ENCODE measurements at places on chromosomes 4 and X.
A peak's percentile ranks its signal among the peaks of the same experiment; 100 is the strongest.

DNA sequence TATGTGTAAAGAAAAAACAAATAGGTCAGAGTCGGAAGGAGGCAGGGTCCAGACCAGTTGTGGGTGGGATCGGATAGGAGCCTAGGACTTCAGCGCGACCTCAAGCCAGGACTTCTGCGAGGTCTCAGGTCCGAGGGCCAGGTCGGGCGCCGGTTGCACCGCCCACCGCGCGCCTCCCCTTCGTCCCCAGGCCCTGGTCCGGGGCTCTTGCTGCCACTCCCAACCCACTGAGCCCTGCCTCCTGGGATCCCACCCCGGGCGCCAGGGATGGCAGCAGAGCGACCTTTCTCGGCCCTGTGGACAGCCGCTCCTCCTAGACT lies 12.3 kb downstream of the PITX2 start:
- no peak overlapping the region for H3K27ac ChIP-seq
- H3K4me3 ChIP-seq: no peak overlapping the region
- no peaks in the 10 kb centered on the region for H3K36me3 ChIP-seq
- peaks cover 67% of the 10 kb centered on the region for H3K27me3 ChIP-seq

GRCh38 chrX:97215186-97215585 lies 331.5 kb downstream of the RPA4 start:
- no peaks in the 10 kb centered on the region for H3K27me3 ChIP-seq
- H3K27ac ChIP-seq: no peak overlapping the region
- DNase-seq: no peak
- no peaks in the 10 kb centered on the region for H3K4me1 ChIP-seq

DNA sequence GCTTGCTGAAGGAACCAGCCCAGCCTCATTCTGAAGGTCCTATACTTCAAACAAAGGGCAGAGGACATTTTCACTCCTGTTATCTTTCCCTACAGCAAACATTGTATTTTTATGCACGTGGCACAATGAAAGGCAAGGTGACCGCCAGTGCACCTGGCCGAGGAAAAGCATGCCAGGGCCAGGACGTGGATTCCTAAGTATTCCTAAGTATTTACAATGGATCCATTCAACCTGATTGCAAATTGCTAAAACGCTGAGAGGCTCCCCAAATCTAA lies 127.9 kb upstream of the FTHL17 start:
- peaks cover 9% of the 10 kb centered on the region for H3K36me3 ChIP-seq
- no peak overlapping the region for H3K4me3 ChIP-seq
- DNase-seq: no peak

DNA sequence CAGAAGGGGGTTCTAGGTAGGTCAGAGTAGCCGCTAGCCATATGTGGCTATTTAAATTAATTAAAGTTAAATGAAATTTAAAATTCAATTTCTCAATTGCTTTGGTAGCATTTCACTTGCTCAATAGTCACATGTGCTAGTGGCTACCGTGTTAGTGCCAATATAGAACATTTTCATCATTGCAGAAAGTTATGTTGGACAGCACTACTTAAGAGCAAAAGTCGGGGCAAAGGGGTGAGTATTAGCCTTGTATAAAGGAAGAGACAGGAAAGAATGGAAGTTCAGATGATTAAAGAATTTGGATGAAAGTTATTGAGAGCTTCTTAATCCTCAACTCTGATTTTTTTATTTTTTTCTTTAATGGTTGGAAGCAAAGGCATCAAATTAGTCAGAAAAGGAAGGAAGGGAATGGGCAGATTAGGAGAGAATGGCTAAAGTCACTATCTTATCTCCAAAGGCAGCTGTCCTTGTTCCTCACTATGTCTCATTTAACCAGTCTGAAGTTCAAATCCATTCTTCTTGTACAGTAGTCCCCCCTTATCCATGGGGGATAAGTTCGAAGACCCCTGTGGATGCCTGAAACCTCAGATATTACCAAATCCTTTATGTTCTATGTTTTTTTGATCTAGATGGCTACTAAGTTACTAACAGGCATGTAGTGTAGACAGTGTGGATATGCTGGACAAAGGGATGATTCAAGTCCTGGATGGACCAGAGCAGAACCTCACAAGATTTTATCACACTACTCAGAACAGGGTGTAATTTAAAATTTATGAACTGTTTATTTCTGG lies 22.9 kb downstream of the OCIAD1 start:
- H3K27ac ChIP-seq: no peak overlapping the region
- no peaks in the 10 kb centered on the region for H3K4me1 ChIP-seq
- H3K36me3 ChIP-seq: peaks cover 61% of the 10 kb centered on the region
- H3K4me3 ChIP-seq: no peak overlapping the region
- no peak for DNase-seq
- H3K27me3 ChIP-seq: no peaks in the 10 kb centered on the region

- H3K4me1 ChIP-seq: no peaks in the 10 kb centered on the region
- DNase-seq: no peak
- no peaks in the 10 kb centered on the region for H3K27me3 ChIP-seq
- H3K36me3 ChIP-seq: no peaks in the 10 kb centered on the region
Observed at GRCh38 chrX:155094468-155095061, 23.3 kb downstream of the BRCC3 start.

- H3K27ac ChIP-seq: no peak overlapping the region
- DNase-seq: no peak
- no peaks in the 10 kb centered on the region for H3K36me3 ChIP-seq
- no peak overlapping the region for H3K4me3 ChIP-seq
Observed at GRCh38 chr4:13386405-13387107, 97.6 kb downstream of the RAB28 start.

GRCh38 chr4:82260632-82261031 lies 113.2 kb downstream of the HNRNPD start:
- H3K4me3 ChIP-seq: no peak overlapping the region
- no peaks in the 10 kb centered on the region for H3K36me3 ChIP-seq
- no peak for DNase-seq
- no peaks in the 10 kb centered on the region for H3K4me1 ChIP-seq
- no peak overlapping the region for H3K27ac ChIP-seq

- no peaks in the 10 kb centered on the region for H3K27me3 ChIP-seq
- no peaks in the 10 kb centered on the region for H3K36me3 ChIP-seq
- H3K4me1 ChIP-seq: no peaks in the 10 kb centered on the region
- no peak overlapping the region for H3K27ac ChIP-seq
Observed at GRCh38 chrX:101759000-101759399, 99.3 kb upstream of the ARMCX2 start.

GRCh38 chr4:180766045-180766444 lies 1477.2 kb upstream of the TENM3 start:
- no peaks in the 10 kb centered on the region for H3K4me1 ChIP-seq
- no peak overlapping the region for H3K4me3 ChIP-seq
- no peaks in the 10 kb centered on the region for H3K27me3 ChIP-seq
- no peaks in the 10 kb centered on the region for H3K36me3 ChIP-seq

GRCh38 chr4:173161311-173161710 lies 7.3 kb upstream of the GALNT7 start:
- DNase-seq: no peak
- H3K36me3 ChIP-seq: no peaks in the 10 kb centered on the region
- no peaks in the 10 kb centered on the region for H3K4me1 ChIP-seq
- H3K27me3 ChIP-seq: no peaks in the 10 kb centered on the region

DNA sequence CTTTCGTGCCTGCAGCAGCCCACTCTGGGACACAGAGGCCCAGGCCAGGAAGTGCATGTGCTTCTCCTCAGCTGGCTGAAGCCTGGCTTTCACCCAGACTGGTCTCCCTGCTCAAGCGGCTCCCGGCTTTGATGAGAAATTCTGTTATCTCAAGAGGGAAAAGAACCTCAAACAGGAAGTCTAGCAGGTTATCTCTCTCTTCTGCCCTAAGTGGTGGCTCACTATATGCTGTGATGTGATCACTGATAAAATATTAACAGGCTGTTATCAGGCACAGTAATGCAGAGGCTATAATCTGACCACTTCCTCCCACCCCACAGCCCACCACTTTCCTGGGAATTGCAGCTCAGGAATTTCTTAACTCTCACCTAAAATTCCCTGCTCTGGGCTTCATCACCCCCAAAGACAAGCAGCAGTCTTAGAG lies 13.3 kb downstream of the CLDN2 start:
- H3K4me3 ChIP-seq: no peak overlapping the region
- no peaks in the 10 kb centered on the region for H3K27me3 ChIP-seq
- H3K27ac ChIP-seq: no peak overlapping the region
- peak; percentile 19 for DNase-seq

DNA sequence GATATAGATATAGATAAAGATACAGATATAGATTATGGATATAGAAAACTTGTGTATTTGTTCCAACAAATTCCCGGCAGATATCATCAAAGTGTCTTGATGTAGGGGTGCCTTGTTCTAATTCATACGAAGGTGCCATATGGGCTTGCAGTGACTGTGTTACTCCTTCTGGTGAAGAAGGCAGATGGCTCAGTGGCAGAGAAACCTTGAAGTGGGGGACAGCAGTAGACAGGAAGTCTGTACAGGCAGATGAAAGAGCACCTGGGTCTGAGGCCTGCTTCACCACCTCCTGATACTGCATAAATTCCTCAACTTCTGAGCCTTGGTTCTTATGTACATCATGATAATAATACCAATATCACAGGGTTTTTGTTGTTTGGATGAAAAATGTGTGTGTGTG lies 179.5 kb upstream of the GATB start:
- H3K27me3 ChIP-seq: no peaks in the 10 kb centered on the region
- no peak for DNase-seq
- H3K36me3 ChIP-seq: no peaks in the 10 kb centered on the region
- no peak overlapping the region for H3K27ac ChIP-seq
- H3K4me1 ChIP-seq: no peaks in the 10 kb centered on the region

All from tibial artery (tissue), 4 donors.